ENCODE measurements at places on chromosomes 2 and 18.

- DNase-seq: no peak
Measured at GRCh38 chr2:44171018-44171417, 2.3 kb downstream of the PPM1B start.

DNA sequence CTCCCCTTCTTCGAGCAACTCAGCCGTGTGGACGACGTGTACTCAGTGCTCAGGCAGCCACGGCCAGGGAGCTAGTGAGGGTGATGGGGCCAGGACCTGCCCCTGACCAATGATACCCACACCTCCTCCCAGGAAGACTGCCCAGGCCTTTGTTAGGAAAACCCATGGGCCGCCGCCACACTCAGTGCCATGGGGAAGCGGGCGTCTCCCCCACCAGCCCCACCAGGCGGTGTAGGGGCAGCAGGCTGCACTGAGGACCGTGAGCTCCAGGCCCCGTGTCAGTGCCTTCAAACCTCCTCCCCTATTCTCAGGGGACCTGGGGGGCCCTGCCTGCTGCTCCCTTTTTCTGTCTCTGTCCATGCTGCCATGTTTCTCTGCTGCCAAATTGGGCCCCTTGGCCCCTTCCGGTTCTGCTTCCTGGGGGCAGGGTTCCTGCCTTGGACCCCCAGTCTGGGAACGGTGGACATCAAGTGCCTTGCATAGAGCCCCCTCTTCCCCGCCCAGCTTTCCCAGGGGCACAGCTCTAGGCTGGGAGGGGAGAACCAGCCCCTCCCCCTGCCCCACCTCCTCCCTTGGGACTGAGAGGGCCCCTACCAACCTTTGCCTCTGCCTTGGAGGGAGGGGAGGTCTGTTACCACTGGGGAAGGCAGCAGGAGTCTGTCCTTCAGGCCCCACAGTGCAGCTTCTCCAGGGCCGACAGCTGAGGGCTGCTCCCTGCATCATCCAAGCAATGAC lies 4.8 kb downstream of the CTDSP1 start:
- DNase-seq: no peak

DNA sequence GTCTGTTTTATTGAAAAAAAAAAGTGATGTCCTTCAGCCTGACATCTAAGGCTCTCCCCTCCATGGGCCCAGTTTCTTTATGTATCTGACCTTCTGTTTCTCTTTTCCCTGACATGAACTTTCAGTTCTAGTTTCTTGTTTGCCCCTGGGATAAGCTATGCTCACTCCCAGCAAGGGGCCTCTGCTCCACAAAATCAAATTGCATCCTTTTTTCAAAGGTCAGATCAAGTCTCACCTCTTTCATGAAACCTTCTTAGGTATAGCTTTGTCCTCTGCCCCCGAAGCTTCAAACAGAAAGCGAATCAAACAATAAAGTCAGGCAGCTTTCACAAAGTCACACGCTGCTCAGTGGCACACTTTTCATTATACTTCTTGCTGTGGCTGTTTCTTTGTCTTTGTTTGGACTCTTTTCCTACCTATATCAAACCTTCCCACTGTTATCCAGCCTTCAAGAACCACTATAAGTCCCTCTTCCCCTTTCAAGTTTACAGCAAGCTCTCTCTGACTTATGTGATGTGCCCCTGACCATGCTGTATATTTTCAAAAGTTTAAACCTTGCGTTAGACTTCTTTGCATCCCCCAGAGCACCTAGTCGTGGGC lies 23.3 kb downstream of the MAP3K19 start:
- no peak for DNase-seq

GRCh38 chr2:217283460-217283859 lies 423.6 kb upstream of the TNP1 start:
- no peak for DNase-seq

GRCh38 chr2:221969087-221969829 lies 329.5 kb downstream of the PAX3 start:
- DNase-seq: peak; percentile 37

DNA sequence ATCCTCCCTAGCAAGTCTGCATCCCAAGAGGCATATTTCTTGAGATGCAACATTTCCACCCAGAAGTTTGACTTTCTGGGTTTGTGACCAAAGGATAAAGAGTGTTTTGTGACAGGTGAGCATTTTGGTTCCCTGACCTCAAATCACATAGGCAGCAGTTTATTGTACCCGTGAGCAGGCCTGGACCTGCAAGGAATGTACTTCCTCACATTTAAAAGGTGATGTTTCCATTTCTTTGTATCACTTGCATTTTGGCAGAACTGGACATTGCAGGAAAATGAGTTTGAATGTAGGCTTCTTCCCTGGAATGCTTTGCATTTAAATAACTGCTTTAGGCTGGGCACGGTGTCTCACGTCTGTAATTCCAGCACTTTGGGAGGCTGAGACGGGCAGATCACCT lies 160.7 kb downstream of the ALPK2 start:
- no peak for DNase-seq

DNA sequence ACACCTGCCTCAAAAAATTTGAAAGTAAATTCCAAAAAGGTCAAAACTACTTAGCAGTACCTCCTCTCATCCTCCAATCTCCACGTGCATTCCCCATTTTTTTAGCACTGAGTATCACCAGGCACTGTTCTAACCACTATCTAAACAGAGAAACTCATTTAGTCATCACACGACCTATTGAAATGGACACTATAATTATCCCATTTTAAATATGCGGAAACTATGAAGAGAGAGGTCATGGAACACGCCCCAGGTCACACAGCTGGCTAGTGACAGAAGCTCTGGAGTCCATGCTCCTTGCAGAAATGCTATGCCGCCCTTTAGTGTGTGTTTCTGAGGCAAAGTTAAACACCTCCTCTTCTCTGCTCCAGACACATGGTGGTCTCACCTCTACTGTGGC lies 99.5 kb downstream of the CABYR start:
- DNase-seq: no peak

- no peak for DNase-seq
Measured at GRCh38 chr2:187429989-187430388, 18.1 kb downstream of the CALCRL start.

DNA sequence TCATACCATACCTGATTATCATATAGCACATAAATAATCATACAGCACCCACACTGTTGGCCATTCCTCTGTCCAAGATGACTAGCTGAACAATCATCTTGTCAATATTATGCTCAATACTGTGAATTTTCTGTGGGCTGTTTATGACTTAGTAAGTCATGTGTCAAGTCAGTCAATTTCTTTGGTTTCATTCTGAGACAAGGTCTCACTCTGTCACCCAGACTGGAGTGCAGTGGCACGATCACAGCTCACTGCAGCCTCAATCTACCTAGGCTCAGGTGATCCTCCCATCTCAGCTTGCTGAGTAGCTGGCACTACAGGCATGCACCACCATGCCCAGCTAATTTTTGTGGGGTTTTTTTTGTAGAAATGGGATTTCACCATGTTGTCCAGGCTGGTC lies 5.7 kb downstream of the MCM6 start:
- DNase-seq: no peak

- no peak for DNase-seq
Measured at GRCh38 chr2:73087311-73087710, 15.8 kb upstream of the SFXN5 start.

DNA sequence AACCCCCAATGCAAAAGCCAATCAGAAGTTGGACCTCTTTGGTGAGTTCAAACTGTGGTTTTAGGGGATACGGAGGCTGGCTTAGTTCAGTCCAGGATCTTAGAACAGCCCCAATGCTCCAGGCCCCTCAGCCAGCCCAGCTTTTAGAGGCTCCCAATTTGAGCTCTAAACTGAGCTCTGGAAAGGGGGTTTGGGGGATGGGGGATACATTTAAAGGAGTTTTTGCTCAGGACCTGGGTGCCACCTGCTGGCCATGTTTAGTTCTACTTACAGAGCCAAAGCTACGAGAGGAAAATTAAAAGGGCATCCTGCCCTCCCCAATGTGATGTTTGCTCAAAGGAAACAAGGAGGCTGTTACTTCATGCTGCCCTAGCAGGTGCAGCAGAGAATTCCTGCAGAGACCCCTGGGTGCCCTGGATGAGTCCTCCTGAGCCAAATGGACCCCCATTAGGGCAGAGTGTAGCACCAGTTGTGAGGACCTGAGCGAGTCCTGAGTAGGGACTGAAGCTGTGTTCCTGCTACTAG lies 15.9 kb upstream of the TMEM214 start:
- DNase-seq: peak; percentile 79

GRCh38 chr18:43170586-43170985 lies 55.1 kb upstream of the RIT2 start:
- DNase-seq: peak; percentile 3

DNA sequence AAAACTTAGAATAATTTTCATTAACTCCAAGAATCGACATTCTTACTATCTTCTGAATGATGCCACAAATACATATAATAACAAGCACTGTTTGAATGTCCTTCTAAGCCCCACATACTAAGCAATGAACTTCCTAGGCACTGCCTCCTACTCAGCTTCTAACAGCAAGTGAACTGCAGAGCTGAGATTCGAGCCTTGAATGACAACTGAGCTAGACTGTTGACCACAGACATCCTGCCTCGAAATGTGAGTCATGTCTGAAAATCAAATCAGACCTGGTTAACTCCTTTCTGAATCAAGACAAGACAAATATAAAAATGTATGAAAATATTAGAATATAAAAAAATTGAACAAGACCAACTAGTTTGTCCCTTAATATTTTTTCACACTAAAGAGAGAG lies 108.1 kb downstream of the MYT1L start:
- DNase-seq: no peak

GRCh38 chr2:113157118-113157896 lies 16.5 kb upstream of the PSD4 start:
- DNase-seq: peak; percentile 44

DNA sequence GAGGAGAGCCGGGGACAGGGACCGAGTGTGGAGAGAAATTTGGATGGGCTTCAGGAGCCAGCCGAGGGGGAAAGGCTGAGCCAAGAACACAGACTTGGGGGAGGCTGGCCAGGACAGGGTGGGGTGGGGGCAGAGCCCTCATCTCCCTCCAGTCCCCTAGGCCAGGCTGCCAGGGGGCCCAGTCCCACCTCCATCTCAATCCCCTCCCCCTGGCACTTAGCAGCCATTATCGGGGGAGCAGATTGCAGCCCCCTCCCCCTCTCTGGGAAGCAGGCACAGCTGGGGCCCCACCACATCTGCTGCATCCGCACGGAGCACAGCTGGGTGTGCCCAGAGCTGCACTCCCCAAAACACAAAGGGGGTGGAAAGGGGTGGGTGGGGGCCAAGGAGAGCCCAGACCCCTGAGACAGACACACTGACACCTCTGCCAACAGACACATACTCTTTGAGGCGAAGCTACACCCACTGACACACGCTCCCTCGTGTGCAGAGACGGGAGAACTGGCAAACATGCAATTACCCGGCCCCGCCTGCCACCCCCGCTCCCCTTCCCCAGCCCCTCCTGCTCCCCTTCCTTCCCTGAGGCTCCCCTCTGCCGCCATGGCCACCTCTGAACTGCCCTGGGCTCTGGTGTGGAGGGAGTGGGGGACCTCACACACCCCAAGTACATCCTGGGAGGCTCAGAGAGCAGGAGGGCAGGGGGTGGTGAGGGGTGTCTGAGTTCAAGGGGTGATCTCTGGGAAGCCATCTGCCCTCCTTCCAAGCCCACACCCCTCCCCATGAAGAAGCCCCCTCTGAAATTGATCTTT lies 5.1 kb upstream of the ASIC4 start:
- DNase-seq: no peak

DNA sequence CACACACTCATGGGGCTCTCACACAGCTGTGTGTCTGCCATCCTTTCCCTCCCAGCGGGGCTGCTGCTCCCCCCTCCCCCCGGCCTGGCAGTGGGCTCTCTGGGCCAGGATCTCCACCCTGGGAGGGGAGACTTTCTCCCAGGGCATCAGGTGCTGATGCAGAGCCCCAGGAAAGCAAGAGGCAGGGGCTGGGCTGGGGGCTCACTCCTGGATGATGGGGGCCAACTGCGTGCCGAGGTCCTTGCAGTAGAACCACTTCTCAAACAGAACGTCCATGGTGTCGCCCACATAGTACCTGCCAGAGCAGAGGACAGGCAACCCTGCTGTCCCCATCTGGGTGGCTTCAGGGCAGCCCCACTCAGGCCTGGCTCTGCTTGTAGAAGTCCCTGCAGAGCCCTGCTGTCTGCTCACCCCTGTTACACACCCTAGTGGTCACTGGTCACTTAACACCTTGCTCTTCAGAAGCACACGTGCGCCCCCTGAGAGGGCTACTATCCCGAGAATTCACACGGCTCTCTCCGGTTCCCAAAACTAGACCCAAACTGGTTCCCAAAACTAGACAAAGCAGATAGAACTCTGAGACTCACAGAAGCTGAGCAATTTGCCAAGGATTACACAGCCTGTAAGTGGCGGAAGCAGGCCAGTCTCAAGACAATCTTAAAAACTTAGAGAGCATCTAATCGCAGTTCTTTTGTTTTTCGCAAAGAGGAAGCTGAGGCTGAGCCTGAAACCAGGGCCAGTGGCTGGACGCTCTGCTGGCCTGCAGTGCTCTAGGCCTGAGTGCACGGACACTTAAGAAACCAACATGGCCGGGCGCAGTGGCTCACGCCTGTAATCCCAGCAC lies 6.6 kb upstream of the OXER1 start:
- DNase-seq: peak; percentile 65

- no peak for DNase-seq
Measured at GRCh38 chr2:1683297-1683696, 61.0 kb downstream of the PXDN start.

DNA sequence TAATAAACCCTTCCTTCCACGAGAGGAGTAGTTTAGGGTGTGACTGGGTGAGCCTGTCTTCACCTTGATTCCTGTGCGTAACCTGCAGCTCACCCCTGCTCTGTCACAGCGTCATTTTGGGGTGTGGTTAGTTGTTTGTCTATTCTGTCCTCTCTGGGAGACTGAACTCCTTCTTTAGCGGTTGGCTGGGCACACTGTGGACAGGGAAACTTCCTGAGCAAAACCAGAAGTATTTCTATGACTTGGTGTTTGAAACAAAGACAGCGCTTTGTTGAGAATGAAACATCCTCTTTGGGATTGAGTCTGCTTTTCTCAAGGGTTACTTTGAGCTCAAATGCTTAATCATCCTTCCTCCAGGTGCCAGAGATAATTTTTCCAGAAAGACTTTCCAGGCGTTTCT lies 270.7 kb downstream of the HRH4 start:
- DNase-seq: no peak

DNA sequence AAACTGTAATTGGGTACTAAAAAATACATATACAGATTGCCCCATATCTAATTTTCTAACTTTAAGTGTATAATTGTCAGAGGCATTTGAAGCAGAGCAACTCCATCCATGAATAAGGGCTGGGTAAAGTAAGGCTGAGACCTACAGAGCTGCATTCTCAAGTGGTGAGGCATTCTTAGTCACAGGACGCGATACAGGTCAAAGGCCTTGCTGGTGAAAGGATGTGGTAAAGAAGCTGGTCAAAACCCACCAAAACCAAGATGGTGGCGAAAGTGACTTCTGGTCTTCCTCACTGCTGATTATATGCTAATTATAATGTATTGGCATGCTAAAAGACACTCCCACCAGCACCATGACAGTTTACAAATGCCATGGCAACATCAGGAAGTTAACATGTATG lies 50.0 kb downstream of the SLC8A1 start:
- DNase-seq: no peak

GRCh38 chr2:19568809-19569208 lies 210.4 kb upstream of the OSR1 start:
- DNase-seq: no peak
